EL (cell line): ENCODE measurements at places on chromosomes 6 and 20.

GRCh38 chr6:105014448-105014847 is 57.5 kb downstream of the LIN28B start:
- DNase-seq = no peak

GRCh38 chr6:96939007-96939805 is 14.7 kb downstream of the KLHL32 start:
- peak; percentile 75 for DNase-seq

GRCh38 chr6:159602431-159603041 is 90.5 kb downstream of the SOD2 start:
- DNase-seq = no peak

GRCh38 chr6:111666847-111667246 is 61.2 kb upstream of the TRAF3IP2 start:
- no peak for DNase-seq

DNA sequence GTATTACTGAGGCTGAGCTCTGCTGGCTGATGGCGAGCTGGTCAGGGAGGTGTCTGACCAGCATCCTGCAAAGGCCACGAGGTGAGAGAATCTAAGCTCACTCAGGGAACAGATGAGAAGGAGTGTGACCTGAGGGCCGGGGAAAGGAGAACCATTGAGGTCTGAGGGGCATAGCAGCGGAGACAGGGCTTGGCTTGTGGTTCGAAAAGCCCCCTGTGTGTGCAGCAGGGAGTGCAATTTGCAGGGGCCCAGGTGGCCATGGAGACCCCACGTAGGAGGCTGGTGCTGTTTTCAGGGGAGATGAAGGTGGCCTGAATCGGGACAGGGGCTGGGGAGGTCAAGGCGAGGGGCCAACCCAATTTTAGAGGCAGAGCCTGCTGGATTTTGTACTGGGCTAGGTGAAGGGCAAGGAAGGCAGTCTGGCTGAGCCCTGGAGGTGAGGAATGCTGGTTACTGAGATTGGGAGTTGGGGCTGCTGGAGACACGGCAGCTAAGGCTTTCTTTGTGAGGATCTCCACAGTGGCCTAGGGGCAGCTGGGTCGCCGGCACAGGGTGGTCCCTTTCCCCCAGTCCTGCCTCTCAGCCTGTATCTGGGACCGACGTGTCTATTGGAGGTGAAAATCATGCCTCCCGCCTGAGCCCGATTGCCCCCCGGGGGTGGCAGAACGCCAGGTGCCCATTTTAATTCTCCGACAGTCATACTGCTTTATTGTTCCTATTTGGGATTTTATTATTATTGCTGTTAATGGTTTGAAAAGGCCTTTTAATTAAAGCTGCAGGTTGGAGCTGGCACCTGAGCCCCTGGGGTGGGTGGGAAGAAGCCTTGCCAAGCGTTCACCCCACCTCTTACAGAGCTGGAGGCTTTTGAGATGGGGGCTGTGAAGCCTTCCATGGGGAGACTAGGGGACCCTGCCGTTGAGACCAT is 28.4 kb downstream of the DLGAP4 start:
- DNase-seq = no peak

- no peak for DNase-seq
These were observed 6.9 kb upstream of the C20orf203 start for GRCh38 chr20:32680544-32681174.

GRCh38 chr20:42018979-42019378 is 400.8 kb upstream of the CHD6 start:
- no peak for DNase-seq

- peak; percentile 65 for DNase-seq
These were observed 1.2 kb downstream of the ABHD12 start for GRCh38 chr20:25389401-25389857.

DNA sequence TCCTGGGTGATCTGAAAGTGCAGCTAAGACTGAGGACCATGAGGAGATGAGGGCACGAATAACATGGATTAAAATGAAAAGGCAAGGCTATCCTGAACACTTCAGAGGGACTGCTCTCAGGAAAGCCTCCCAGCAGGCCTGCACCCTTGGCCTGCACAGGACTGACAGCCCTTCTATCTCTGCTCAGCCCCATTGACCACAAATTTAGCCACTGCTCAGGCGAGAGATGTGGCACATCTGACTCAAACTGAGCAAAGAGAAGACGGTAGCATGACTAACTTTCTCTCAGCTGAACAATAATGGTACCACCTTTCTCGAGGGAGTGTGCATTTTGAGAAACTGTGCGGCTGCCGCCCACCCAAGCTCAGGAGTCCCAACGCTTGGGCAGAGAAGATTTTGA is 257.5 kb downstream of the ADGB start:
- no peak for DNase-seq

GRCh38 chr6:112268654-112269053 is 14.3 kb upstream of the LAMA4 start:
- DNase-seq = no peak

- DNase-seq = no peak
These were observed 5.3 kb downstream of the ARHGAP18 start for GRCh38 chr6:129704708-129705107.

DNA sequence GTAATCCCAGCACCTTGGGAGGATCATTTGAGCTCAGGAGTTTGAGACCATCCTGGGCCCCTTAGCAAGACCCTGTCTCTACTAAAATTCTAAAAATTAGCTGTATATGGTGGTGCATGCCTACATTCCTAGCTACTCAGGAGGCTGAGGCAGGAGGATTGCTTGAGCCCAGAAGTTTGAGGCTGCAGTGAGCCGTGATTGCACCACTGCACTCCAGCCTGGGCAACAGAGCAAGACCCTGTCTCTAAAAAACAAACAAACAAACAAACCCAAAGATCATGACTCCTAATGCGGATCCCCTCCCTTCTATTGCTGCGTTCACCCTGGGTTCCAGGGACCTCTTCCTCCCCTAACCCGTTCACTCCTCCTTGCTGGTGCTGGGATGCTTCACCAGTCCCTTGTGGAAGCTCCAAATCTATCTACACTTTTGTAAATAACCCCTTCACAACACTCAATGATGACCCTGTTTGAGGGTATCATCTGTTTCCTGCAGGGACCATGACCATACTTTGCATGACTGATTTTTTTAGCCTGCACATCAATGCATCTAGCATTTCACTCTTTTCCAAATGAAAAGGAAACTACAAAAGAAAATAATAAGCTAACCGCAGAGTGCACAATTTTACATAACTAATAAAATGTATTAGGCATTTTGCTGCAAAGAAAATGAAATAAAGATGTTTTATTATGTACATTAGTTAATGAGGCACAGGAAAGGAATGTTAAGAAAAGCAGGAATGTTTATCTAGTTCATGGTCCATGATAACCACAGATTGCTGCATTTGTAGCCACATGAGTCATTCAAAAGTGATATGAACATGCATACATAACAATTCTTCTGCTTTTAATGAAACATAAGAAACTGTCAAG is 30.5 kb upstream of the IPCEF1 start:
- peak; percentile 93 for DNase-seq

- DNase-seq = peak; percentile 63
These were observed 26.1 kb downstream of the LOC128125822 start for GRCh38 chr6:63598049-63599036.
